ENCODE measurements at places on chromosomes 4 and X. TPM values are rescaled to one million over a fixed set of nuclear protein-coding genes. Genes with fewer than 3 reads are reported as not detected.

DOCK11 gene
- total RNA-seq, result 29.7 TPM

PARM1 gene
- total RNA-seq, result 7.5 TPM

FAM13A gene
- total RNA-seq, result 149 TPM

SNCA gene
- 69.5 TPM for total RNA-seq

NPY1R gene
- total RNA-seq, result 40.4 TPM

PAQR3 gene
- 57.3 TPM for total RNA-seq

SPP1 gene
- 161 TPM for total RNA-seq

Measured in parietal lobe (tissue), 2 donors.